ENCODE measurements at places on chromosomes 3 and 15.

DNA sequence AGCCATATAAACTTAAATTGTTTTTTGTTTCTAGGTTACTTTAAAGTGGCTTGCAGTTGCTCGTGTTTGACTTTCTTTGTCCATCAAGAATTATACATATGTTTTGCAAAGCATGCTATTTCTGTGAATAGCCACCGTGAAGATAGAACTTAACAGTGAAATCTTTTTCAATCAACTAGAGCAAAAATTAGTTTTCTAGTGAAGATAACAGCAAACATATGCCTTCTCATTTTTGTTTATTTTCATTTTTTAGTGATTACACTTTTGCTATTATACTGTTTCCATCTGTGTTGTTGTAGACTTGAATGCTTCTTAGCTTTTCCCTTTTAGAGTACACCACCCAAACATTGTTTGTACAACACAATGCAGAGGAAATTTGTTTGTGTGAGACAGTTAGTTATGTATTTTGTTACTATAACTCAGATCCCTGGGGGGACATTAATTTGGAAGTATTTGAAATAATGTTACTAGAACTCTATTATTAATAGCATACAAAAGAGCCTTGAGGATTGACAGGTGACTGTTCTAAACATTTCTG is 62.8 kb downstream of the CRYBG3 start:
- no peak for DNase-seq

DNA sequence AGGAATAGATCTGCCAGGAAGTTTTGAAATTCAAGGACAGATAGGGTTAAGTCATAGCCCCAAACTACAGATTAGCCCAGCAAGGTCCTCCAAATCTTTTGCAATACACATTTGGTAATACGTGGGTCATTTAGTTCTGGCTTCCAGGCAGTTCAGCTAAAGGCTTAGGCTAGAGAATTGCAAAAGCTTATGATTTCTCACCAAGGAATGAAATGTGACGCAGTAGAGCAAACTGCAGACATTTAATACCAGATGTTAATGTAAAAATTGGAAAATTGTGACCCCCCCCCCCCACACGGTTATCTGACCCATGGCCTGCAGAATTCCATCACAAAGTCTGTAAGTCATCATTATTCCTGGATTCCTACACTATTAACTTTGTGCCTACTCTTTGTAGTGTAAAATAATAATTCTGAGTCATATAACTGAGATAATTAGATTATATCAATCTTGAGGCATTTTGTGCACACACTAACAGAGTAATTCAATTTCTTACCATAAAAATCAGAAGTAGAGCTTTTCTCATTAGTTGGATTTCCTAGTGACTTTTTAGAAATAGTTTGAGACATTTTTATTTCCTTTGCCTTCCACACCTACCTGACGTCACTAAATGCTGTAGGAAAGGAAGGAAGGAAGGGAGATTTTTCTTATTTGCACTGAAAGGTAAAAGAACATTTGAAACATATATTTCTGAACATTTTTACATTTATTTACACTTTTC is 235.2 kb downstream of the DTWD1 start:
- no peak for DNase-seq

DNA sequence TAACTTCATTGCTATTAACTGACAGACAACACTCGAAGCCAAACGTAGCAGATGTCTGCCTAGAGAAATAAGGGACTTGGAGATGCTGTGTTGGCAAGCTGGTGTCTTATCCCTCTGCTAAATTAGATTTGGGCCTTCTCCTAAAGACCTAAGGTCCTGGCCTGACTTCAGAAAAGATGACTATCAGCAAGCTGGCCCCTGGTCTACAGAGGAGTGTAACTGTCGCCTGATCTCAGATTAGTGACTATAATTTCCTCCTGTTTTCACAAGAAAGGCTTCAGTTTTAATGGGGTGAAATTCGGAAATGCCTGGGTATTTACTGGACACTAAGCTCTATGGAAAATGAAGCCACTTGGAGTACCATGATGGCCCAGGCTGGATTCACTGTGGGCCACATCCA is 53.1 kb upstream of the SLC7A14 start:
- DNase-seq, result no peak

GRCh38 chr15:52496776-52497470 is 31.8 kb downstream of the MYO5A start:
- DNase-seq, result no peak

GRCh38 chr3:159882790-159883779 is 105.5 kb upstream of the IL12A start:
- no peak for DNase-seq

GRCh38 chr15:97479957-97480356 is 480.5 kb upstream of the ARRDC4 start:
- DNase-seq, result no peak

DNA sequence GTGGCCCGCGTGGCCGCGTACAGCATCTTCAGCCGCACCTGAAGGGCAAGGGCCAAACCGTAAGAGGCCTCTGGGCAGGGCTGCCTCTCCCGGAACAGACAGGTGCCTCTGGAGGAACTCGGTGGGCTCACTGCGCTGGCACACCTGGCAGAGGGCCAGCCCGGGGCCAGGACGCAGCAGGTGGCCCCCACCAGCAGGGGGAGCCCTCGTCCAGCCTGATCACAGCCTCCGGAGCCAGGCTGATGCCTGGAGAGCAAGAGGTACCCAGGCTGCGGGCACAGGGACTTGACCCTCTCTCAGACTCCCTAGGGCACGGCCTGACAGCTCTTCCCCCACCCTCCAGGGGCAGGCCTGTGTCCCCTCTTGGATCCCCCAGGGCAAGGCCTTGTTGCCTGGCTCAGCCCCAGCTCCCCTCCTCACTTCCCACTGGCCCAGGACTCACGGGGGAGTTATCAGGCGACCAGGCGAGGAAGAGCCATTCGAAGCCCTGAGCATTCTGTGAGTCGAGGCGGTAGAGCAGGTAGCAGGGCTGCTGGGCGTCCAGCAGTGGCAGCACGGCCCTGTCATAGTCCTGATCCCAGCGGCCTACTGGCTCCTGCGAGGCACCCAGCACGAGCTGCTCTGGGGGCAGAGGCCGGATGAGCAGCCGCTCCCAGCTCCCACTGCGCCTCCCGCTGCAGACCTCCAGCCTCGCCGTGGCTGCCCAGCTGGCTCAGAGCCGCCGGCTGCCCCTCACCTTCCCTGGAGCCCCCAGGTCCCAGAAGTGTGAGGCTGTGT is 6.2 kb upstream of the TLR9 start:
- peak; percentile 89 for DNase-seq

- DNase-seq, result no peak
Observed at GRCh38 chr3:138412821-138413551, 21.4 kb upstream of the ESYT3 start.

DNA sequence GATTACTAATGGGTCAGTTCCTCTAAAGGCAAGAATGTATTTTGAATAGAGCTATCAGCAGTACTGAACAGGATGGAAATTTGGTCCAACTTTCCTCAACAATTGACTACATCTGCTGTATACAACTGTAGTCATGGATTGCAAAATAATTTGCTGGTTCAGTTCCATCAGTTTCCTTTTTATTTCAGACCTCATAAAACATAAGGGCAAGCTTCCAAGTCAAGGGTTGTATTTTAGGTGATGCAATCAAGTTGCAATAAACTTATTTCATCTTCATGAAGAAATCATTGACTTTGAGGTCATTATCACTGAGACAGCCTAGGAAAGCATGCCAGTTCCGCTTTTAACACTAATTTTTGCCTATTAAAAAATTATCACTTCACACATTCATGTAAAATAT is 90.4 kb upstream of the TSEN2 start:
- no peak for DNase-seq

GRCh38 chr3:120764206-120764605 is 21.7 kb downstream of the GTF2E1 start:
- DNase-seq, result no peak

DNA sequence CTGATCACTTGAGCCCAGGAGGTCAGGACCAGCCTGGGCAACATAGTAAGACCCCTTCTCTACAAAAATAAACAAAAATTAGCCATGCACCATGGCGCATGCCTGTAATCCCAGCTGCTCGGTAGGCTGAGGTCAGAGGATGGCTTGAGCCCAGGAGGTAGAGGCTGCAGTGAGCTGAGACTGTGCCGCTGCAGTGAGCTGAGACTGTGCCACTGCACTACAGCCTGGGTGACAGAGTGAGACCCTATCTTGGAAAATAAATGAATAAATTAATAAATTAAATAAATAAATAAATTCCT is 10.8 kb downstream of the SHISA5 start:
- DNase-seq, result no peak

GRCh38 chr3:120153294-120153693 is 59.0 kb upstream of the GSK3B start:
- DNase-seq, result no peak

- DNase-seq, result no peak
Observed at GRCh38 chr3:40417845-40418543, 31.0 kb downstream of the ENTPD3 start.

DNA sequence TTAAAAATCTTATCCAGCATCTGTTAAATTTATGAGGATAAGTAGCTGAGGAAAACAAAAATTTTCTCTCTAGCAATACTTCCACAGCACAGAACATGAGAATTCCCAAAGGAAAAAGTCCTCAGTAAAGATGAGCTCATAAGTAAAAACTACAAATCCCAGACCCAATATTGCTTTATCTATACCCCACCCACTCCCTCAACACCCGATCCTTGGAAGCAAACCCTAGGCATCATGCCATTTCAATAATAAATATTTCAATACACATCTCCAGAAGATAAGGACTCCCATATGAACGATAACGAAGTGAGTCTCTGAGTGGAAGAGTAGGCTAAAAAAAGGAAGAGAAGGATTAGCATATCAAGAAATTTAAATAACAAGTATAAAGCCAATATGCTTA is 8.3 kb upstream of the PRR20G start:
- no peak for DNase-seq

DNA sequence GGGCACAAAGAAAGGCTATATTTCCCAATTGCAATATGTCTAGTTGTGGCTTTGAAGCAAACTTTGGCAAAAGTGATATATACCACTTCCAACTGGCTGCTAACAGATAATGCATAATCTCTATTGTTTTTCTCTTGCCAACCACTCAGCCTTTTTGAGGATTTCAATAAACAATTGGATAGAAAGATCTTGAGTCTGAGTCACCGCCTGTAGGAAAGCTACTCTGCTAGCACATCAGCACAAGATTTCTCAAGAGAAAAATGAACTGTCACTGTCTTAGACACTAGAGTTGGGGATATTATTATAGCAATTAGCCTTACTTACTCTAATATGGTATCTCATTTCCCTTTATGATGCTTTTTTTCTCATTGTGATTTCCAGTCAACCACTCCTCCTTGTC is 119.7 kb downstream of the SST start:
- no peak for DNase-seq

- DNase-seq, result no peak
Observed at GRCh38 chr3:38022301-38022700, 7.1 kb downstream of the PLCD1 start.

DNA sequence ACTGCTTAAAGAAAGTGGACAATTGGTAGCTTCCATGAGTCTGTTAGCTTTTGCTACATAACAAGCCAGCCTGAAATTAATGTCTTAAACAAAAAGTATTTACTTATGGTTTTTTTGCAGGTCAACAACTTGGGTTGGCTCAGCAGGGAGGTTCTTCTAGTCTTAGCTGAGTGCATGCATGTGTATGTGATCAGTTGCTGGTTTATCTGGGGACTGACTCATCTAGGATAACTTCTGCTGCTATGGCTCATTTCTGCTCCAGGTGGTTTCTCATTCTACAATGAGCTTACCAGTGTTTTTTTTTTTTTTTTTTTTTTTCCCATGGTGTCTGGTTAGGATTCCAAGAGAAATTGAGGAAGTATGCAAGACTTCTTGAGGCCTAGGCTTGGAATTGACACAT is 244.7 kb downstream of the NSUN3 start:
- no peak for DNase-seq

DNA sequence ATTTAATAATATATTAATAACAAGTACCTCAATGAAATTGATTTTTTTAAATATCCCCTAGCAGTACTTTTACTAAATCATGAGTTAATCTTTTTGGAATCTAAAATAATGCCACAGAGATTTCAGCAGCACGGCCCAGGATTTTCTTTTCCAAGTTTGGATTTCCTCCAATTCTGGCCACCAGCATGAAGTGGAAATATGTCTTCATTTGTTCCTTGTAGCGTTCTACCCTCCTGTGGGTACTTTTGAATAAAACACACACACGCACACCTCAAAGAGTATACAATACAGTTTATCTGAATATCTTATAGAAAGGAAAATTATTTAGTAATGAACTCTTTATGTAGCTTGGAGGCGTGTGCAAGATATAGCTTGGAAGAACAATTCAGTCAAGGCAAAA is 125.1 kb upstream of the STT3B start:
- DNase-seq, result no peak

DNA sequence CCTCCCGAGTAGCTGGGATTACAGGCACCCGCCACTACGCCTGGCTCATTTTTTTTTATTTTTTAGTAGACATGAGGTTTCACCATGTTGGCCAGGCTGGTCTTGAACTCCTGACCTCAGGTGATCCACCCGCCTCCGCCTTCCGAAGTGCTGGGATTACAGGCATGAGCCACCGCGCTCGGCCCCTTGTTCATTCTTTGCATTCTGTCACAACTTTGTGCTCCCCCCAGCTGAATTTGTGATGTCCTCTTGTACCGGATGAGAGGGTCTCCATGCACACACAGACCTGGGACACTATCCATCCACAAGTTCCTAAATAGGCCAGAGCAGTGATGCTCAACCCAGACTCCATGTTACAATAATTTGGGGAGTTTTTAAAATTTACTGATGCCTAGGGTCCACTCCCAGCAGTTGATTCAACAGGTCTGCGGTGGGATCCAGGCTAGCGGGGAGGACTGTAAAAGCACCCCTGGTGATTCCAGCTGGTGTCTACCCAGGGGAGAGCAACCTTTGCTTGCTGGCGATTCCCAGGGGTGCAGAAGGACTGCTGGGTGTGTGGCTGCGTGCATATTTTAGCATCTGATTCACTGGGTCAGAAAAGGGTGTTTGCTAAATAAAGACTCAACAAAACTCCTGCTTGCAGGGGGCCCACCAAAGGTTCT is 1.0 kb downstream of the RASSF1 start:
- no peak for DNase-seq

GRCh38 chr3:46389306-46389705 is 17.6 kb downstream of the CCR5AS start:
- no peak for DNase-seq

- no peak for DNase-seq
Observed at GRCh38 chr3:10253731-10254130, 5.5 kb downstream of the TATDN2 start.

GRCh38 chr3:164064298-164064697 is 1014.0 kb downstream of the SI start:
- DNase-seq, result no peak

GRCh38 chr3:195899701-195900435 is 8.5 kb downstream of the TNK2 start:
- DNase-seq, result no peak

All from activated CD8-positive, alpha-beta memory T cell treated with anti-CD3 and anti-CD28 coated beads, Interleukin-2, amount 10 ng/mL, durations not matched to agents 7 days and 5 days (primary cell).